ENCODE measurements at places on chromosomes 3 and 15.

DNA sequence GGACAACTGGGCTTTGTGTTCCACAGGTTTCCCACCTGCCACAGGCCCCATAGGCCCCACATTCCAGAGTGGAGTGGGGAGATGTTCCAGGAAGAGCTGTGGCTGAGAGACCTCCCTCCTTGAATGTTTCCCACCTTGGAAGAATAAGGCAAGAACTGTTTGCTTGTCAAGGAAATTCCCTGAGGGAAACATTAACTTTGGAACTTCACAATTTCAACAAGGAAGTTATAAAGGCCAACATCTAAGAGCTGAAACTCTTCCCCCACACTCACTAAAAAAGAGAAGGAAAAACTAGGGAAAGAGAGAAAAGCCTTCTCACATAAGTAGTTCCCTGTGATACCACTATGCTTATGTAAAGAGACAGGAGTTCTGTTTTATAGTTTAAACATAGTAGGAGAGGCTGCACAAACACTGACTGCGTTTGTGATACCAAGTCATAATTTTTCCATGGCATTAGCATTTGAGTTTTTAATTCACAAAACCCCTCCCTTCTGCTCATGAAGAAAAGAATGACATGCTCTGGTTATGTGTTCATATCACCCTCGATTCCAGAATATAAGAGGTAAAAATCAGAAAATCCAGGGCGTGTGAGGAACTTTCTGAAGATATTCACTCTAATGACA is 39.8 kb upstream of the SPRED1 start:
- no peak for DNase-seq

DNA sequence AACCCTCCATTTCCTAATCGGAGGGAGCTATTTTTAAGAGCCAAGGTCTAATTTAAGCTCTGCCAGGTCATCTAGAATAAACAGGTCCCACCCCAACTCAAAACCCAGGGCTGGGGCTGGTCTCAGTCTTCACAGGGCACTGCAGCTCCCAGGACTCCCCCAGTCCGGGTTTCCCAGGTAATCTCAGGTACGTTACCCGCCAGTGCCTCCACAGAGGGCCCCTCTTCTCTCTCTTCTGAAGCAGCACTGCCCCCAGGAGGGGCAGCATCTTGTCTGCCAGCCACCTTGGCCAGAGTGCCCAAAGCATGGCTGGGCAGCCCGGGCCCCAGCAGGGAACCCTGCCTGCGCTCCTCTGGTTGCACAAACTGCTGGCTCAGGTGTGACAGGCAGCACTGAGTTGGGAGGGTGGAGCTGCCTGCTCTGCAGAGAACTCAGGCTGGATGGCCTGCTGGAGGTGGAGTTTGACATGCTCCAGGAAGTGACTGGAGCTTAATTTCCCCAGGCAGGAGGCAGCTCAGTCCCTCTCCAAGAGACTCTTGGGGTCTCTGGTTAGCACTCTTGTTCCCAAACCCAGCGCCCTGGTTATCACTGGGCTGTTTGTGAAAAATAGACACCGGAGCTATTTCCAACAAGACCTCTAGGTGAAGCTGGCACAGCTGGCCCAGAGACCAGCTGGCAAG is at the start of gene PLA2G4F:
TSS of gene PLA2G4F (minus strand) at position 394 of the 680 bp plus-strand sequence. CDS start at position 307, 87 bp downstream.
- no peak for DNase-seq

DNA sequence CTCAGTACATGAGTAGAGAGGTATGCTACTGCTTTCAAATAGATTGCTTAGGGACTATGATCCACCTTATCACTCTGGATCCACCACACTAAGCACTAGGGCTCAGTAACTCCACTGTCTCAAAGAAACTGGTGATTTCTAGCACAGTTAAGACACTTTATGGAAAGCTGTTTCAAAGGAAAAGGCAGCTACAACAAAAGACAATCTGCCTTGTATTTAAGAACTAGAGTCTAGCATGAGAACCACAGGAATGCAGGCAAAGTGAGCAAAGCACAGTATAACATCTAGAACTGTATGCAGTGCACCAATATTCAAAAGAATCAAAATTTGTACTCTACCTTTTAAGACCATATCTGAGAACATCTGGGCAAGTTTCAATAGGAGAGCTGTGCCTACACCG is 17.9 kb downstream of the TFRC start:
- no peak for DNase-seq

DNA sequence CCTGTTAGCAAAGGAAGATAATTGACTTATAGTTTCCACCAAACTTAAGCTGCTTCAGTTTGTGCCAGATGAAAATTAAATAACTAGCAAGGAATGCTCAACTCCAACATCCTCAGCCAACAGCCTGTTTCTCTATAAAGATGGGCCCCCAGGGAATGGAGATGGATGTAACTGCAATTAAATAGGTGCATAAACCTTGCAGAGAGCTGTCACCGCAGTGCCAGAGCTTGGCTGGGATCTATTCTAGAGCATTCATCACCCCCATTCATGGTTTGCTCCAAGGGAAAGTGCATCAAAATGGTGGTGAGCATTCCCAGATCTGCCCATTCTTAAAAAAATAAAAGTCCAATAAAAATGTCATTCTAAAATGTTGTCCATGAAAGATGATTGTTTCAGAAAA is 19.7 kb upstream of the RORA start:
- DNase-seq: no peak

DNA sequence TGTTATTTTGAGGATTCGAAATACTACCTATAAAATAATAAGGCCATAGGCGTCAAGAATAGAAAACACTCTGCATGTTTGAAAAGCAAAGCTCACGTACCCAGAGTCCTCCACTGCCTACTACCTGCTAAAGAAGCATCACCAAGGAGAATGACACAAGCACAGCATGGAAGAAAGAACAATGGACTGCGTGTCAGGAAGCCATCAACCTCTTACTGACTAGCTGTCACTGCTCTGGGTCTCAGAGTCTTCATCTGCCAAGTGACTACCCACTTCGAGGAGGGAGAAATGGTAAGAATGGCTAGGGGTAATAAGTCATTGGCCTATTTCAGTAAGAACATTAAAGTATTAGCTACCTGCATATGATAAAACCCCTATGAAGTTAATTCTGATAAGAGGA is 49.4 kb downstream of the CLASP2 start:
- no peak for DNase-seq
